ENCODE measurements at places on chromosomes 2 and 18. TPM values are rescaled to one million over a fixed set of nuclear protein-coding genes. Genes with fewer than 3 reads are reported as not detected.

Gene GPBAR1
- 0.64 TPM for total RNA-seq

Gene NFU1
- 38.9 TPM for total RNA-seq

Gene SRD5A2
- total RNA-seq, result not detected

Gene HOXD12
- total RNA-seq, result not detected

Gene UGT1A5
- 2.4 TPM for total RNA-seq

DNA sequence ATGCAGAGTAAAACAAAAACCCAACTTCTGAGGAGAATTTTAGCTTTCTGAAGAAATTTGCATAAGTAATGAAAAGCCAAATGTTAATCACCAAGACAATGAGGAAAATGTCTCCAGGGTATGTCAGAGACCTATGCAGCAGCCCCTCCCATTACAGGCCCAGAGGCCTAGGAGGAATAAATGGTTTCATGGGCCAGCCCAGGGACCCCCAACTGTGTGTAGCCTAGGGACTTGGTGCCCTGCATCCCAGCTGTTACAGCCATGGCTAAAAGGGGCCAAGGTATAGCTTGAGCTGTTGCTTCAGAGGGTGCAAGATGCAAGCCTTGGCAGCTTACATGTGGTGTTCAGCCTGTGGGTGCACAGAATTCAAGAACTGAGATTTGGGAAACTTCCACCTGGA, 1256.9 kb upstream of the PIK3C3 start:
- peak; percentile 3 for DNase-seq
